ENCODE measurements at places on chromosomes 12 and 14. TPM values are rescaled to one million over a fixed set of nuclear protein-coding genes. Genes with fewer than 3 reads are reported as not detected.

GRCh38 chr14:70212752-70213151 lies 24.0 kb upstream of the SLC8A3 start:
- no peaks in the 10 kb centered on the region for H3K4me1 ChIP-seq
- no peaks in the 10 kb centered on the region for H3K36me3 ChIP-seq
- H3K27me3 ChIP-seq, result peaks cover 62% of the 10 kb centered on the region
- DNase-seq, result no peak
- H3K4me3 ChIP-seq, result no peak overlapping the region

GRCh38 chr14:58138031-58138713 lies 13.8 kb downstream of the ARMH4 start:
- no peak overlapping the region for H3K4me3 ChIP-seq
- no peaks in the 10 kb centered on the region for H3K36me3 ChIP-seq
- H3K27me3 ChIP-seq, result no peaks in the 10 kb centered on the region
- H3K27ac ChIP-seq, result no peak overlapping the region
- no peak for DNase-seq

GRCh38 chr14:73232984-73233383 lies 4.3 kb upstream of the PAPLN start:
- no peak overlapping the region for H3K27ac ChIP-seq
- H3K27me3 ChIP-seq, result peaks cover 55% of the 10 kb centered on the region
- H3K4me1 ChIP-seq, result peaks cover 28% of the 10 kb centered on the region
- no peak overlapping the region for H3K4me3 ChIP-seq
- H3K36me3 ChIP-seq, result peaks cover 12% of the 10 kb centered on the region

DNA sequence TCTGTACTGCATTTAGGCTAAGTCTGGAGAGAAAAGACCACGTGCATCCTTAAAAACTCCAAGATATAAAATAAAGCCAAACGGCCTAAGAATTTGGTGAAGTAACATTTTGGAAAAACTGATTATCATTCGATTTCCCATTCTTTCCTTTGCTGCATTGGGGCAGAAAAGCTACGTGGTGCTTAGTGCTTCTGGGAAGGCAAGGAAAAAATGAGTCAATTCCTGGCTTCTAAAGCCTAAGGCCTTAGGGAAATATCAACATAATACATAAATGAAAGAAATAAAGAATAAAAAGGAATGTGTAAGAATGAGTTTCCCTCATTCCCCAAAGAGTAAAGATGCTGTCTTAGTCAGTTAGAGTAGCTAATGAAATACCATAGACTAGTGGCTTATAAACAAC lies 520.5 kb downstream of the GLT1D1 start:
- no peak for DNase-seq
- H3K27me3 ChIP-seq, result no peaks in the 10 kb centered on the region
- no peak overlapping the region for H3K27ac ChIP-seq
- H3K4me3 ChIP-seq, result no peak overlapping the region

DNA sequence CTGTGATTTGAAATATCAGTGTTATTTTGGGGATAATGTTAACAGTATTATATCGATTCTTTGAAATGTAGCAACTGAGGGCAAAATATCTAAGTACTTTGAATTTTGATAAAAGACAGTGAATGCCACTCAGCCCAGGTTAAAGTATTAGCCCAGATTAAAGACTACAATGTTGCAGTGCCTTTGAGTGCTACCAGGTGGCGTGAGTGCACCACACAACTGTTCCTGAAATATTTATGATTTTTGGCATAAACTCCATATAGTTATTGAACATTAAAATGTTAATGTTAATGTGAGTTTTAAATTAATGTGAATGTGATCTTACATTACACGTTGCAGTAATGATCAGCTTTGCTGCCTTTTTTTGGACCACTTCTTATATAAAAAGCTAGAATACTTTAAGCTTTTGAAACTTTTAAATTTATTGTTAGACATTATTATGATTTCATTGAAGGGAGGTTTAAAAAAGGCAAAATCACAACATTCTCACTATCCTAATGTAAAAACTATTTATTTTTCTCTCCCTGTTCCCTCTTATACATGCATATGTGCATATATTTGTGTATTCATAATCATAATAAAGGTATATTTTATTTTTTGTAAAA lies 22.5 kb downstream of the MRPS35 start:
- H3K4me3 ChIP-seq, result no peak overlapping the region
- peaks cover 59% of the 10 kb centered on the region for H3K36me3 ChIP-seq
- no peak overlapping the region for H3K27ac ChIP-seq

GRCh38 chr14:50371546-50371945 lies 25.1 kb downstream of the CDKL1 start:
- no peak overlapping the region for H3K27ac ChIP-seq
- DNase-seq, result no peak
- no peaks in the 10 kb centered on the region for H3K27me3 ChIP-seq
- H3K4me3 ChIP-seq, result no peak overlapping the region

DNA sequence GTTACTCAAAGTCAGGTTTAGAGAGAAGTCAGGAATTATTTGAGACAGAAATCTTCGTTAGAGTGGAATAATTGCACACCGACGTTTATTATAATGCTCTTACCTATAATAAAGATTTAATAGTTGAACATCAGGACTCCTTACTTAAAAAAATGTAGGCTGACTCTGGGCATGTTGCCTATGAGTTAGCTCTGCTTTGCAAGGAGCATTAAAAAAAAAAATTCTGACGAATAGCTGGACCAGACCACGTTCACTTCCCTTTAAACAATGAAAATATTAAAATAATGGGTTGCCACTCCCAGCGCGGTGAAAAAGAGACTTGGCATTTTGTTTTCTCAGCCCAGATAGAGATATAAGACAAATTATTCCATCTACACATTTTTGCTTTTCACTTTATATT lies 574 bp upstream of the FANCM start:
- peak overlapping the region; percentile 99 for H3K27ac ChIP-seq
- no peaks in the 10 kb centered on the region for H3K36me3 ChIP-seq
- peak overlapping the region; percentile 100 for H3K4me3 ChIP-seq
- peaks cover 18% of the 10 kb centered on the region for H3K4me1 ChIP-seq
- H3K27me3 ChIP-seq, result no peaks in the 10 kb centered on the region
- DNase-seq, result peak; percentile 27

GRCh38 chr12:68480526-68480925 lies 130.2 kb upstream of the RAP1B start:
- H3K27ac ChIP-seq, result no peak overlapping the region
- H3K36me3 ChIP-seq, result no peaks in the 10 kb centered on the region
- peaks cover 11% of the 10 kb centered on the region for H3K4me1 ChIP-seq
- no peak for DNase-seq

- no peak overlapping the region for H3K27ac ChIP-seq
These were observed 193.9 kb upstream of the C14orf180 start for GRCh38 chr14:104385531-104386101.

DNA sequence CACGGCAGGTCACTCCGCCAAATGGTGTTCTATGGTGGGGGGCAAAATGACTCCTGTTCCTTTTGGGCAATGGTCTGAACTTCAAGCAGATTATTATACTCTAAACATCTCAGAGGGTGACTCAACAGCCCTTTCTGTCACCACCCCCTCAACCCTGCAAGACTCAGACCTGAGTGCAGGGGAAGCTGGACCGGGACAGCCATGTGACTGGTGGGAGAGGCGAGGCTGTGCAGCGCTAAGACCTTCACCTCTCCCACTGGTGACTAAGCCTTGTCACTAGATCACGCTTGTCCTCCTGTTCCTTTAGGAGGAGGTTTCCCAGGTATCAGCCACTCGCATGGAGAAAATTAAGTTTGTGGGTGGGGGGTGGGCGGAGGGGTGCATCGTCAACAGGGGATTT lies 67.1 kb upstream of the CCND2 start:
- no peak for DNase-seq
- H3K4me1 ChIP-seq, result no peaks in the 10 kb centered on the region
- H3K27me3 ChIP-seq, result peaks cover 72% of the 10 kb centered on the region

DNA sequence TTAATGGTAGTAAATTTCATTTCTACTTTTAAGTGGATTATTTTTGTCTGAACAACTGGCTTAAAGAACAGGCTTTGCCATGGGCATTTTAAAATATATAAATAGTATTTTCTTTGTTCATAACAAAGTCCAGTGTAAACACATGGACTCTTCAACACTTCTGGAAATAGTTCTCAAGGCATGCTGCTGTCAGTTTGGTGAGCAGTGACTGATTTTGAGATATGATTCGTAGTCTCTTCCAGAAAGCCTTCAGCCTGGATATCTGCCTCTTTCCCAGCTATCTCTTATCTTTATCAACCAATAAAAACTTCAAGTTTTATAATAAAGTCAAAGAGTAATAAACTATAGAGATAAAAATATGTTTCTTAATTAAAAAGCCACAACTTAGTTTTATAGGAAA lies 110.7 kb downstream of the NAV3 start:
- peak overlapping the region; percentile 64 for H3K4me3 ChIP-seq
- no peaks in the 10 kb centered on the region for H3K27me3 ChIP-seq
- peak overlapping the region; percentile 84 for H3K27ac ChIP-seq

DNA sequence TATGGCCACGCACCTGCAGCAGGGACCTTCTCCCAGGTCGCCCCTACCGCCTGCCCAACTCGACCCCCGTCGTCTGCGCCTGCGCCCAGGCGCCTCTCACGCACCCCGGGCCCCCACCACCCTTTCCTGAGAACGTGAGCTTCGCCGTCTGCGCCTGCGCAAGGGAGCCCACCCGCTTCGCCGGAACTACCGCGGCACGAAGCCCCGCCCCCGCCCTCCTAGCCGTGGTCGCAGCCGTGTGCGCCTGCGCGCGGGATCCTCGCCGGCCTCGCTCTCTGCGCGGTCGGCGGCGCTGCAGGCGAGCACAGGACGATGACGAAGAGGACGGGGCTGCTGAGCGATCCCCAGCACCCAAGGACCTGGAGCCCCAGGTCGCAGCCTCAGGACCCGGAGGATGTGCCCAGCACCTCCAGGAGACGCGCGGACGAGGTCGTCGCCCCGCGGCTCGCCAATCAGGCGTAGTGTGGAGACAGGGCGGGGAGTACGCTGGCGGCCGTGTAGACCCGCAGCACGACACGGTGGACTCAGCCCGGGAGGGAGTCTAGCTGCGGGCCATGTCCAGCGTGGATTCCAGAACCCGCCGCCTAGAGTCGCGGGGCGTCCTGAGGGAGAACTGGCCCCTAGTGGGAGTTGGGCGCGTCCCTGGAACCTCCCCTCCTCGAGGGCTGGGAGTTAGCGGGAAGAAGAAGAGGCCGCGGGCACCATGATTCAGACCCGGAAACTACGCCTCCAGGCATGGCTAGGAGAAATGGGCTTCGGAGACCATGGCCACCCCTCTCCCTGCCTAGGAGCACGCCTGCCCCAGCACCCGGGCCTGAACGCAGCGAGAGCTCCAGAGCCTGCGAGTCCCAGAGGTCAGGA lies 1120.8 kb upstream of the TMEM132C start:
- no peaks in the 10 kb centered on the region for H3K36me3 ChIP-seq

GRCh38 chr12:92857818-92858217 lies 71.3 kb downstream of the EEA1 start:
- no peak overlapping the region for H3K4me3 ChIP-seq
- no peak for DNase-seq
- H3K4me1 ChIP-seq, result no peaks in the 10 kb centered on the region
- H3K27me3 ChIP-seq, result no peaks in the 10 kb centered on the region
- peaks cover 36% of the 10 kb centered on the region for H3K36me3 ChIP-seq

Gene DLK1
- not detected for total RNA-seq

Gene SLC4A8
- total RNA-seq, result 1.1 TPM

Gene ACSS3
- total RNA-seq, result not detected

Data from MCF 10A (cell line).